ENCODE measurements at places on chromosomes 5 and 9.

DNA sequence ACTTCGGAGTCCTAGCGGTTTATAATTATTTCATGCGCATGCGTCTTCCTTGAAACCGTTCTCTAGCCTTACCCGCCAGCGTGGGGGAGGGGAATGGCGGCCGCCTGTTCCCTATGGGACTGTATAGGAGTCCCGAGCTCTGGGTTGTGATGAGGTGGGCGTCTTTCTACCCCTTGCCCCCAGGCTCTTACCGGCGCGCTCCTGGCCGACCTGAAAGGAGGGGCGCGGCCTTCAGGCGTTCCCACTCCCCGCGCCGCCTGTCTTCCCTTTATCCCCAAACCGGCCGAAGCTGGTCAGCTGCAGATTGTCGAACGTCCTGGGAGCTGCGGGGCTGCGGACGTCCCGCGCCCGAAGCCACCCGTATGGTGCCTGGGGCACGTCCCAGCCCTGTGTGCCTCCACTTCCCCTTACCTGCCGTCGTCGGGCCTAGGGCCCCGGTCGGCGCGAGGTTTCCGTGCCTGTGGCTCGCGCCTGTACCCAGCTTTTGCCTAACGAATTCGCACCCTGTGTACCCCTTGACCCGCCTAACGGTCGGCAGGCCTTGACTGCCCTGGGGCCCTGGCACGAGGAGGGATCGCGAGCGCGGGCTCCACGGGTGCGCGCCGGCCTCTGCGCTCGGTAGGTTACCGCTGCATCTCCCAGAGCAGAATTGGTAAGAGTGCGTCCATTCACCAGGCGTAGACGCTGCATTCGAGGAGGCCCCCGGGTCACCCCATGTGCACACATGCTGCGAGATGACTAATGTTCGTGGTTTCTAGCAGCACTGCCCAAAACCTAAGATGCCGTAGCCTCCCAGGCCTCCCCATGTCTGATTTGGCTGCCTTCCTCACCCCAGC is 653 bp upstream of the HNRNPH1 start:
- no peak for DNase-seq

GRCh38 chr5:111472579-111472978 is 39.8 kb downstream of the STARD4 start:
- no peak for DNase-seq

DNA sequence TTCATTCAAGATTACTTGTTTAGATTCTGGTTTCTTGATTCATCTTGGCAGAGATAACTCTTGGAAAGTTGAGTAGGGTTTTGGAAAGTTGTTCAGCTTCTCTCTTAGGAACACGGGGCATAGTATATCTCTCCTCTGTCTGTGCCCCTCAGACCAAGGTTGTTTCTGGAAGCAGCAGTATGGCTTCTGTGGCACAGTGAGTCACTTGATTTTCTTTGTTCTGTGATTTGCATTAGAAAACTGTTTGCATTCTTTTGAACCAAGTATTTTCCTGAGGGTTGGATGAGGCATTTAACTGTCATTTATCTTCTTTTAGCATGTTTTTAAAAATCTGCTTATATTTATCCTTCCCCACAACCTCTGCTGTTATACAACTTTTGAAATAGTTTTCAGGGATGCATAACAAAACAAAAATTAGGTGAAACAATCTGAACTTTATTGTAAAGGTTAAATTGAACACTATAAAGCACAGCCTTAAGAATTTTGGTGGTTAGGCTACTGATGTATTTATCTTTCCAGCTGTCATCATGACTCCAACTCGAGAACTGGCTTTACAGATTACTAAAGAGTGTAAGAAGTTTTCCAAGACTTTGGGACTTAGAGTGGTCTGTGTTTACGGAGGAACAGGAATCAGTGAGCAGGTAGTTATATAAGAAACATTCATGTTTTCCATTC is 26.5 kb downstream of the DDX46 start:
- no peak for DNase-seq

GRCh38 chr9:121367306-121368137 is 2.5 kb downstream of the STOM start:
- DNase-seq = no peak

DNA sequence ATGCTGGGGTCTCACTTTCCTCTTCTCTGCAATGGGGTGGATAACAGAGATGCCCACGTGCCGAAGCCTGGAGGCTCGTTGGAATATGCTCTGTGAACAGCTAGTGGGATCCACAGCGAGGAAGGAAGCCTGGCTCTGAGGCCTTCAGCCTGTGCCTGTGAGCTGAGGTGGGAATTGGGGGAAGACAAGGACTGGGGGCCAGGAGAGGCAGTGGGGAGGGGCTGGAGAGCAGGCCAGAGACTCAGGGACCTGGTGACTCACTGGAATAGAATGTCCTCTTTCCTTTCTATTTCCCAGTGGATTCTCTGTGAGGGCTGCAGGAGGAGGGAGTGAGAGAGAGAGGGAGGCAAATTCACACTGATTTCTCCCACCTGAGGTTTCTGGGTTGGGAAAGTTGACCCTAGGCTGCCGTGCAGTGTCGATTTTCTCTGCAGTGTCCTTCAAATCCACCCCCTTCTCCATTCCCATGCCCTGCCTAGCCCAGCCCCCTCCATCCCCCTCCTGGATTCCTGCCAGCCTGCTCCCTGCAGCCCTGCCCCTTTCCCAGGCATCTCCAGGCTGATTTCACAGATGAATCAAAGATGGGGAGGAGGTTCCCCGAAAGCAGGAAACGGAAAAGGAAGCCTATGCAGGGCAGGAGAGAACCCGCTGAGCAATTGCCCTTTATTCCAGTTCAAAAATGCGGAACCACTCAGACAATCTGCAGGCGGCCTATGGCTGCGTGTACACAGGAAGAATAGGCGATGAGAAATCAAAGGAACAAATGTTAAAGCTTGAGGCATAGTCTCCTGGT is 1.4 kb upstream of the SPAAR start:
- no peak for DNase-seq

- DNase-seq = no peak
Measured at GRCh38 chr5:178605788-178606187, 15.6 kb upstream of the COL23A1 start.

DNA sequence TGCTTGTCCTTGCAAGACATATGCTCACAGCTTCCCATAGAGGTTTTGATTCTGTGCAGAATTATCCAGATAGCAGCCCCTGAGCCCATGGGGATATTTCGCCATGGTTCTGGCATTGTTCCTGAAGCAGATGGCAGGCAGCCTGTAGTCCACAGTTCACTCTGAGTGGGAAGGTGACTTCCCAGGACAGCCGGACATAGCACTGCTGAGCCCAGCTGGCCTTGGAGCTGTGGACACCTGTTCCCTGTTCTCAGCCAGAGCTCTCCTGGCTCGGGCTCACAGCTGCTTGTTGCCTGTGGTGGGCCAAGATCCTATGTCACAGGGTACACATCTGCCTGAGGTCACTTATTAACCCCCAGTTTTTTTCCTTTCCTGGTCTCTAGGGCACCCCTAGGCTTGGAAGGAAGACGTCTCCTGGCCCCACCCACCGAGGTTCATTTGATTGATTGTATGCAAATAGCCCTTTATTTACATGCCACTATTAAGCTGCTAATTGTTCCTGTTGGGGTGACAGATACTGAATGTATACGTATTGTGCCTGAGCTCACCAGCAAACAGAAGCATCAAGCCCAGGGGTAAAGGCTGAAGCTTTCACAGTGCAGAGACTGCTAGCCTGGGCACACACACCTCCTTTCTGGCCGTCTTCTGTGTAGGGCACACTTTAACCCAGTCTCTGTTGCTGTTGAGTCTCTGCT is 96.6 kb upstream of the DMRT1 start:
- no peak for DNase-seq

- no peak for DNase-seq
Measured at GRCh38 chr9:108568093-108568492, 287.7 kb downstream of the ACTL7B start.

DNA sequence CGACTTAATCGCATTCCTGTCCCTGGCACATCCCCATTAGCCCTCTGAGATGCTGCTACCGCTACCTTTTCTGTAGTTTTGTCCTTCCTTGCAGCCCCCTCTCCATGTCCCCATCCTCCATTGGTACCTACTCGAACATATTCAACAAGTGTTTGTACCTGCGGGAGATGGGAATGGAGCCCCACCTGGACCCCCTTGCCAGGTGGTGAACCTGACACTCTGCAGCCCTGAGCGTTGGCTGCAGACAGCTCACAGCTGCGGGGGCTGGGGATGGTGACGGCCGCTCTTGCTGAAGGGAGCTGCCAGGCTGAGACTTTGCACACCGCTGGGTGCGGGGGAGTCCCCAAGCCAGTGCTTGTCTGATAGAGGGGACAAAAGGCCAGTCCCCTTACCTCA is 96.3 kb upstream of the DAP start:
- no peak for DNase-seq

DNA sequence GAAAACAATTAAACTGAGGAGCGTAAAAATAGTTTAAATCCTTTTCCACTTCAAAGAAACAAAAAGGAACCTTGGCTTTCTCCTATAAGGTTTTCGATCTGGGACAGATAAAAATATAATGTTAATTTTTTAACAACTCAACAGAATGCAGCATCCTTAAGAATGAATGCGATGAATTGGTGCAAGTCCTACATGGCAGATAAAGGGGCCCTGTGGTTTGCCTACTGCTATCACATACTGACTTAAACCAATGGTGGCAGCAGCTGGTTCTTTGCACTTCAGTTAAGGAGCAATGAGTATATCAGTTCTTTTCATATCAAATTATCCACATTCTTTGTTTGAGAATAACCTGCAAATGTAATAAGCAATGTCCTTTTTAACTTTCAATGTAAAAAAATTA is 12.4 kb upstream of the TYRP1 start:
- no peak for DNase-seq
